ENCODE measurements at places on chromosomes 7 and 10.

- no peak for DNase-seq
These were observed 65.7 kb downstream of the AOAH start for GRCh38 chr7:36658335-36659171.

GRCh38 chr10:63286340-63286739 lies 153.2 kb downstream of the NRBF2 start:
- DNase-seq: no peak

GRCh38 chr7:44196450-44196872 lies 4.3 kb upstream of the YKT6 start:
- no peak for DNase-seq

- no peak for DNase-seq
These were observed 141.1 kb downstream of the CCSER2 start for GRCh38 chr10:84469470-84469869.

All from GM12878 (cell line).